ENCODE measurements at places on chromosomes 5 and 9.
A peak's percentile ranks its signal among the peaks of the same experiment; 100 is the strongest.

DNA sequence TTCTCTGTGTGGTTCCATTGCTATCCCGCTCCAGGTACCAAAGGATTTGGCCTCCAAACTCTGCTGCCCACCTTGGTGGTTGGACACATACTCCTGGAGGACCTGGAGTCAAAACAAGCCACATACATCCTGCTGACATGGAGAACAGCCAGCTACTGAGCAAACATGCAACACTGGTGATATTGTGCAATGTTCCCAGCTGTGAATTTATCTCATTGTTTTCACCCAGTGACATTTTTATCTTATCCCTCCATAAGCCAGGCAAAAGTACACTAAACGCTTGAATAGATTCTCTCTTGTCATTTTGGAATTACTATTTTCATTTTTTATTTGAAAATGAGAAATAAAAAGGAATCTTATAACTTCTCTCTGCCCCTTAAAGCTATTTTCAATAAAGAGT, 11.1 kb upstream of the CTSL start:
- no peak for DNase-seq

GRCh38 chr5:169744336-169744735, 107.3 kb downstream of the DOCK2 start:
- no peak for DNase-seq

DNA sequence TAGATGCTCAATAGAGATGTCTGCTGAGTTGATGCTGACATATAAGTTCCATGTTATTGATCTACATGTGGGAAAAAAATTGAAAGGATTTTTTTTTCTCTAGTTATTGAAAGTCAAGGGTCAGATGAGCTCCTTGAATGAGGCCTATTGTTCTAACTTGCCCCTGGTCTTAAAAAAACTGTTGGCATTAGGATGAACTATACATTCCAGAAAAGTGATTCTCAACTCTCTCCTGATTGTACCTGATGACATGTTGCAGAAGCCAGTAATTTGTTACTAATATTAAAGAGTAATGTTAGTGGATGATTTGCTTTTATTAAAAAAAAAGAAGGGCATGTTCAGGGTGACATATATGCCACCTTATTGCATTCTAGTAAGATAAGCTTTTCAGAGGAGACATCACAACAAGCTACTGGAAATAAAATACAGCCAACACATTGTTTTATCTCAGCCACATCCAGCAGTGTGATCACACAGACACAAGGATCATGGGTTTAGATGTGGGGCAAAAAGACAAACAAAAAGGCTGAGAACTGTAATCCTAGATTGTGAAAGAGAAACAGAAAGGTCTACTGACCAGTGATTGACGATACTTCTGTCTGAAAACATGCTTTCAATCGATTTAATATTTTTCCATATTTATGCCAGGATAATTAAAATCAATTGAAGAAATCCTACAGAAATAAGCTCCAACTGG, 1314.1 kb upstream of the C9orf72 start:
- no peak for DNase-seq

DNA sequence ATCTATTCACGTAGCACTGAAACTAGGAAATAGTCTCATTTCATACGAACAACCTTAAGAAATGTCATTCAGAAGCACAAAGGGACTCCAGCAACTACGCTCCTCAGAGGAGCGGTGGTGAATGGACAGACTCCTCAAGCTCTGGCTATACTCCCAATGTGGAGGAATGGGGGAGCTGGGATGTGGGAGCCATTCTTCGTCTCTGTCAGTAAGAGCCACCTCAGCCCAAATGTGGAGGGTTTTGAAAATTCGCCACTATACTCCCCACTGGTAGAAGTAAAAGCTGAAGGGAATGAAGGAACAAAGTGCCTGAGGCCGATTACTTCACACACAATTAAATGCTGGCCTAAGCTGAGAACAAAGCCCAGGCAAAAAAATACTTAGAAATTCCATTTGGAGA, 96.3 kb downstream of the ADAMTS12 start:
- no peak for DNase-seq

DNA sequence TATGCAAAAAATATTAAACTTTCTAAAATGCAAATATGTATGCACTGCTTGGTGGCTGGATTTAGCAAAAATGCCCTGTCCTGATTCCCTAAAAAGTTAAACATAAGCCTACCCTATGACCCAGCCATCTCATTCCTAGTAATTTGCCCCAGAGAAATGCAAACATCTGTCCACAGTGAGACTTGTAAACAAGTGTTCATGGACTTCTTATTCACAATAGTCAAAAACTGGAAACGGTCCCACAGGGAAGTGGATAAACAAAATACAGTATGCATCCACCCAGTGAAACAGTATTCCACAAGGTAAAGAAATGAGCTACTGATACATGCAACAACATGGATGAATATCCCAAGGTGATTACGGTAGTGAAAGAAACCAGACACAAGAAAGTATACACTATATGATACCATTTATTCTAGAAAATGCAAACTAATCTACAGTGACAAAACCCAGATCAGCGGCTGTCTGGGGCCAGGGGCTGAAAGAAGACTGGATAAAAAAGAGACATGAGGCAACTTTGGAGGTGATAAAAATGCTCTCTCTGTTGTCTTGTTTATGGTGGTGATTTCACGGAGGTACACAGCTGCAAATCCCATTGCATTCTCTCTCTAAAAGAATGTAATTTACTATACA, 277.3 kb downstream of the GLIS3 start:
- DNase-seq, result no peak

DNA sequence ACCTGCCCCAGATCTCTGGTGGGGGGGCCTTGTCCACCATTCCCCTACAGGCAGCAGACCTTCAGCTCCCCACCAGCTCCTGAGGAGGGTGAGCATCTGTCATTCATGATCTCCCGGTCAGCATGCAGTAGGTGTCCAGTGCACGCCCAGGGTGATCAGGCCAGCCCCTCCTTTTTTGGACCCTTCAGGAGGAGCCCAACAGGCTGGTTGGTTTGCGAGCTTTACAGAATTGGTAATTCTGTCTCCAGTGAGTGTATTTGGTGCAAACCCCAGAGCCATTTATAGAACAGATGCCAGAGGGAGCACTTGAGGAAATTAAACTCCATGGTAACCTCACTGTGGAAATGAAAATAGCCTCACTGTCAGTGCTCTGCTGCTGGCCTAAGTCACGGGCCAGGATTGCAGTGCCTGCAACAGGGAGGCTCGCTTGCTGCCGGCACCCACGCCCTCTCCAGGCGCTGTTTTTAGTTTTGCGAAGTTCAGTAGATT, 23.4 kb downstream of the WNK2 start:
- peak; percentile 83 for DNase-seq

GRCh38 chr5:78587081-78587774, 61.3 kb downstream of the LHFPL2 start:
- DNase-seq, result no peak

GRCh38 chr9:106017198-106017740, 322.9 kb downstream of the TMEM38B start:
- no peak for DNase-seq

GRCh38 chr9:108434502-108434901, 421.3 kb downstream of the ACTL7B start:
- no peak for DNase-seq

DNA sequence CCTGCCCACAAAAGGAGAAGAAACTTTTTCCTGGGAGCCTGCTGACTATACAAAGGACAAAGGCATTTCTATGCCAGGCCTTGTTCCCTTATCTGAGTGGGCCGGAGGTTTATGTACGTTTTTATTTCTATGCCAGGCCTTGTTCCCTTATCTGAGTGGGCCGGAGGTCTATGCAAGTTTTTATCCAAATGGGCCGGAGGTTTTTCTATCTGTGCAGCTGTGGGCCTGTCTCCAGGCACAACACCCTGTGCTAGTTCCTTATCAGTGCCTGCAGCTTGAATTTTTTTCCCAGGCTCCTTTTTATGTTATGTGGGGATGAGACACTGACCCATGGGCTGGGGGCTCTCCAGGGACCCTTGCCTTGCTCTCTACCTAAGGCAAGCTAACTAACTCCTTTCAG, 5.5 kb downstream of the SLC25A2 start:
- DNase-seq, result no peak

DNA sequence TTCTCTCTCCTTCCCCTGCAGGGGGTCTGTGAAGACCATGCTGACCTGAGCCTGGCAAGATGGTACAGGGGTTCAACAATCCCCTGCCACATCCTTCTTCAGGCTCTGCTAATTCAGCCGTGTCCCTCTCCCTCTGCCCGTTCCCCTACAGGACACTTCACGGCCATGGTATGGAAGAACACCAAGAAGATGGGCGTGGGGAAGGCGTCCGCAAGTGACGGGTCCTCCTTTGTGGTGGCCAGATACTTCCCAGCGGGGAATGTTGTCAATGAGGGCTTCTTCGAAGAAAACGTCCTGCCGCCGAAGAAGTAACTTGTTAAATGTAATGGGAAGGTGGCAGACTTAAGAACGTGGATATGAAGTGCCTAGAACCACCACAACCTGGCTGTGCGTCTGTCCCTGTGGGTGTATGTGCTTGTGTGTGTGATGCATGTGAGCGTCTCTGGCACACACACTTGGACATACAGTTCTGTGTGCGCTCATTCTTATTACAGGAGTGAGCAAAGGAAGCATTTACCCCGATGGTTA, 6.9 kb upstream of the CCIN start:
- DNase-seq, result no peak

DNA sequence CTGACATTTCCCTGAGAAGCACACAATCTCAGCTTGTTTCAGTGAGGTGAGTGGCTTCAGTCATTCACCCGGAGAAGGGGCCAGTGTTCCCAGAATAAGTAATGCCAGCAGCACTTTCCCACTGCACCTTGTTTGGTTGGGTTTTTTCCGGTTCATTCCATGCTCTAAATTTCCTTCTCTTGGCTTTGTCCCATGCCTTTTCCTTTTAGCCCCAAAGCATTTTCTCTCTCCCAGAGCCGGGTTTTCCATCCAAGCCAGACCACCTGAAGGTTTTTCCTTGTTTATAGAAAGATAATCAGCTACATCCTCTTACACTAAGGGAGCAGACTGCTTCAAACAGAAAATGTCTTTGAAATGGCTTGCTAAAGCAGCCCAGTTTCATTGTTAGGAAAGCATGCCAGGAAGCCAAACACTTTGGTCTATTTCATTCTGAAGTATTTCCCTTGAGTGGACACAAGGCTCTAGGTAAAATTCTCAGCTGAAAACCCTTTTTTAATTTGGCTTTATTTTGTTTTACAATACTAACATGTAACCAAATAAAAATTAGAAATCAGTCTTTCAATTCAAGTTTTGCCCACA, 501.6 kb downstream of the DTWD2 start:
- DNase-seq, result peak; percentile 2

DNA sequence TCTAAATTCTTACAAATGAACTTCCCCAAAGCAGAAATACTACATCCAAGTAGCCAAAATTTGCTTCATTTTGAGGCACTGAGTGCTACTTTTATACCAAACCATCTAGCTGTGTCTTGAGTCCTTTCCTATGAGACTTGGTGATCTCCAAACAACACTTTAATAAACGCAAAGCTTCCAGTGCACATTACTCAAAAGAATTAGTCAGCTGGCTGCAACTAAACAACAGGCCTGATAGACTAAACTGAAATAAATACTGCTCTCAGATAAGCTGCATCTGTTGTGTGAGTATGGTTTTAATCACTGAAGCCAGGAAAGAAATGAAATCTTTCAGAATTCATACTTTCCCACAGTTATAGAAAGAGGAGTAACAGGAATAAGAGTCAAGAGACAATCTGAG, 80.3 kb downstream of the VCAN start:
- no peak for DNase-seq

- DNase-seq, result no peak
Measured at GRCh38 chr9:38012767-38013450, 56.1 kb downstream of the SHB start.

DNA sequence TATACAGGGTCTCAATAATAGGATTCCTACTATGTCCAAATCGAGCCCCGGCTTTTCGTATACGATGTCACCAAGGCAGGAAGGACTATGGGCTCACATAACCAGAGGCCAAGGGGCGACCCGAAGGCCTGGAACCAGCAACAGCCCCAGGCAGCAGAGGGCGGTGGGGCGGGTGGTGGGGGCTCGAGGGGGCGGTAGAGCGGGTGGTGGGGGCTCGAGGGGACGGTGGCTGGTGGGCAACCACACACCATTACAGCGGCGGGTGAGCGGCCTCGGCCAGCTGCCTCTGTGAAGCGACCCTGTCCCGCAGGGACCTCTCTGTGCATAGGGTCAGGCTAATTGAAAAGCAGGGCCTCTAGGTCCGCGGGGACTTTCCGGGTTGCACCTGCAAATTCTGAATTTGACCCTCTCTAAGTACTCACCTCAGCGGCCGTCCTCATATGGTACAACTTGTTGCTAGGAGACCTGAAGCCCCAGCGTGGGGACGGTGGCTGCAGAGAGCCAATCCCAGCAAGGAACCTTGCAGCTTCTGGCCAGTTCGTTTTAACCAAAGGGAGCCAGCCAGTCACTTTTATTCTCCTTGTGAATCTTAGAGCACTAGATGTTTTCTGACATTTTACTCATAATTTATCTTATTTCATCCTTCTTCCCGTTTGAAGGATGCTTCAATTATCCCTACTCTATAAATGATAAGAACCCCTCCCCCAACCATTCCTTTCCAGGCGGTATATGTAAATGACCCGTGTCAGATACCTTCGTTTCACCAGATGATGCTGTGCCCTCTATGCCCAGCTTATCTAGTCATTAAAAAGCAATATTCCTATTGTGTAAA, at the start of gene NME5:
NME5 (minus strand) TSS at position 480 of the 832 bp plus-strand sequence. CDS start 648 bp downstream, outside the sequence.
- peak; percentile 86 for DNase-seq

GRCh38 chr9:81676395-81676794, 13.0 kb downstream of the TLE1 start:
- DNase-seq, result no peak

DNA sequence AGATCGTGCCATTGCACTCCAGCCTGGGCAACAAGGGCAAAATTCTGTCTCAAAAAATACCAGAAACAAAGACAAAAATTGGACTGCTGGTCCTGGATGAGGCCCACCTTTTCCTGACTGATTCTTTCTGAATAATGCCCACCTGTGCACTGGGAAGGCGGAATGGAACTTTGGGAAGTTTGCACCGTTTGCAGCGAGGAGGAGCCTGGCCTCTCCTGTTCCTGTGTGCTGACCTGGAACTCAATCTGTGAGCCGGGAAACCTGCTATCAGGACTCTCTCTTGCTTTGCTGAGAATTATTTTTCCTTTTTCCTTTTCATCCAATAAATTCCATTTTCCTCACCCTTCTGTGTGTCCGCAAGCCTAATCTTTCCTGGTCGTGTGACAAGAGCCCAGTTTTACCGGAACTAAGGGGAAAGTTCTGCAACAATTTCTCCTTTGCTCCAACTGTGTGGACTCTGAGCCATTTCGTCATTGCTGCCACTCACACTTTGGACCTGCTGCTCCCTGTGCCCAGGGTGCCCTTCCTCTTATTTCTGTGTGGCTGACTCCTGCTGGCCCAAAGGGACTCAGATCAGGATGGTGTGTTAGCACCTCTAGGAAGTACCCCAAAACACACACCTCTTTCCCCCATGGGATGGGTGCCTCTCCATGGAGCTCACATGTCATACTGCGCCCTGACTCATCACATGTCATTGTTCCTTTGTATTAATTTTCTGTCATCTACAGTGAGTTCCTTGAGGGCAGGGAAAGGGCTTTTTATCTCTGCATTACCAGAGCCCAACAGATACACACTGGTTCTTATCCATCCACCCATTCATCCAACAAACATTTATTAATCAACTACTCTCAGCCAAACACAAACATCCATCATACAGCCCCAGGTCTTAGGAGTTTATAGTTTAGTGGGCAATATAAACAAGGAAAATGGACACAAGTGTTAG, 4.7 kb upstream of the GLRX start:
- DNase-seq, result no peak

GRCh38 chr9:32395510-32396216, 11.2 kb downstream of the ACO1 start:
- DNase-seq, result peak; percentile 65

Measured in right cardiac atrium (tissue), 5 donors.